ENCODE measurements at places on chromosomes 5 and 9.

- peak; percentile 63 for DNase-seq
These were observed at the start of gene NREP for GRCh38 chr5:111756581-111757354. NREP (minus strand) TSS chr5:111757194; CDS start chr5:111755772, 1,422 bp downstream.

- DNase-seq, result peak; percentile 72
These were observed 5.5 kb upstream of the AQP3 start for GRCh38 chr9:33452828-33453271.

DNA sequence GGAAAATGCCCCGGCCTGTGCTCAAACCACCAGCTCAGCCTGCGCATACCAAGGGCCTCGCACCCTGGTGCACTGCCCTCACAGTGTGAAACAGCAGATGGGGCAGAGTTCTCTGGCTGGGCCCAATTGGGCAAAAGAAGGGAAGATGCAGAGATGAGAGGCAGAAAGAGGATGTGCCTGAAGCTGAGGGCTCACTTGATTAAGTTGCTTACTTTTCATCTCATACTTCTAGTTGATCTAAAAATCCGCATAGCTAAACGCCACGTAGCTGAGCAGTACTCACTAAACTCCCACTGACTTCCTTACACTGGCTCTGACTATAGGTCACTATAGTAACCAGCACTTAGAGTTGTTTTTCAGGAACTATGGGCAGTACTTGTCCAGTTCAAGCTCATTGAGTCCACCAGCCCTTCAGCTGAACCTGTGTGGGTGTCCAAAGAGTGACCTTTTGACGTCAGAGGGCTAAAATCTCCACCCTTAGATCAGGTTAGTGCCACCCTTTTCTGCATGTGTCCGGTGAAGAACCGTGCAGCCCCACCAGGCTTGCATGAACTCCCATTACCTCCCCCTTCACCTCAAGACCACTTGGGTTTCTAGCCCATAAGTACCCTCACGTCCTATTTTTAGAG, 215.2 kb downstream of the AUH start:
- peak; percentile 73 for DNase-seq

- DNase-seq, result peak; percentile 39
These were observed 38.8 kb downstream of the ITGA2 start for GRCh38 chr5:53027913-53028312.

Measured in suppressor macrophage treated with lipopolysaccharide for 1 hour (primary cell).